Thoracic aorta (tissue), 2 donors: ENCODE measurements at places on chromosomes 5 and 9. TPM values are rescaled to one million over a fixed set of nuclear protein-coding genes. Genes with fewer than 3 reads are reported as not detected.

GRCh38 chr5:147844846-147845245 lies 13.4 kb upstream of the SPINK1 start:
- no peak for DNase-seq

DNA sequence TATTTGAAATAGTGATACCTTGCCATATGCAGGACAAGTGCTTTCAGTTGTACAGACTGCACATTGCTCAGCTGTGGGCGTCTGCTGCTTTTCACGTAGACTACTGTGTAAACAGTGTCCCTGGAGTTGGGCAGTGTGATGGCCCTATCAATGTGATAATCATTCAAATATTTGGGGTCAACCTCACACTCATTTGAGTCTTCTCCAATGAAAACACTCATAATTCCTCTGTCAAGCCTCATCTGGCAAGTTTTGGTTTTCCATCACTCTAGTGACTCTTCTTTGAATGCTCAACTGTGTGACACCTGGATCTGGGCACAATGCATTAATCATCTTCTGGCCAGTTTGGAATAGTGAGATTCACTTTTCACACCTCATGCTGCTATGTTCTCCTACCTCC lies 64.4 kb downstream of the UGCG start:
- DNase-seq, result no peak

DNA sequence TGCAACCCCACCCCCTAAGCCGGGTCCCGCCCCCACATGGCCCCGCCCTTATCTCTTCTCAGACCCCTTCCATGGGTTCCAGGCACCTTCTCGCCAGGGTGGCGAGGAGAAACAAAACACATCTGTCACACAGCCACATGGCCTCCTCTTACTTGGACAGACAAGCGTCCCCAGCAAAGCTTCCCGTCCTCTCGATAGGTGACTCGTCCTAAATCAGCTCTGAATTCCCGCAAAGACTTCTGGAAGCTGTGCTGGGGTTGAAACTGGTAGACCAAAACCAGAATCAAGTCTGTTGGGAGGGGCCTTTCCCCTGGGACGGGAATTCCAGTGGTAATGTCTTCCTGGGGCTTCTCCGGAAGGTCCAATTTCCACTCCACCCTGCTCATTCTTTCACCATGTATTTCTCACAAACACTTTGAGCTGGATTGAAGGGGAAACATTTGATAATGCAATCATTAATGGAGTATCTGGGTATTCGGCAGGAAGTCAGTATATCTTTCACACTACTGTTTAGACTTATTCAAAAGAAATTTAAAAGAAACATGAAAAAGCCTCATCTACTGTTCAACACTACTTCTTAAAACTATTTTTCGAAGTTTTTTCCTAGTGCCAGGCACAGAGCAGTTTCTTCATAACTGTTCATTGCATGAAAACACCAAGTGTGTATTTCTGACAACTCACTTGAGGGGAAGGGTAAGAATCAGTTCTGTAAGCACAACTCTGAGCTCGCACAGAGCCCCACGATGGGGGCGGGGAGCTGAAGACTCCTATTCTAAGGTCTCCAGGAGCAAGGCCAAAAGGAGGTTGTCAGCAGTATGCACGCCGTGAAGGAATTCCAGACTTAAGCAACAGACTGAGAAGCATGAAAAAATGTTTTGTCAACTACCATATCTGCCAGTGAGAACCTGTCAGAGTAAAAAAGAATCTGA lies 644 bp upstream of the CTNNAL1 start:
- no peak for DNase-seq

DNA sequence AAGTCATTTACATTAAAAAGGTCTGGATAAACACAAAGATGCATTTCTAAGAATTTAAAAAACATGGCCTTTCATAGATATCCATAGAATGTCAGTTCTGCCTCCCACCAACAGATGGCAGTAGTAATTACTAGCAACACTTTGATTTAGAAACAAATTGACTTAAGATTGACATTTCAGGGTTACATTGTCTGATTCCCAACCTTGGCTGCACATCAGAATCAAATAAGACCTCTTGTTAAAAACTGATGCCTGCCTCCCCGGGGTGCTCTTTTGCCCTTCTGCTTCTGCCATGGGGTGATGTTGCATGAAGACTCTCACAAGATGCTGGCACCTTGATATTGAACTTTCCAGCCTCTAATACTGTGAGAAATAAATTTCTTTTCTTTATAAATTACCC lies 146.2 kb upstream of the GPR151 start:
- no peak for DNase-seq

GRCh38 chr5:159337016-159337955 lies 7.0 kb upstream of the IL12B start:
- DNase-seq, result no peak

GRCh38 chr5:16740811-16741392 lies 124.1 kb upstream of the RETREG1 start:
- no peak for DNase-seq

Gene SHC3
- 1.5 TPM for total RNA-seq
